IPS DF 19.7 (cell line): ENCODE measurements at places on chromosomes 3 and 15.
A peak's percentile ranks its signal among the peaks of the same experiment; 100 is the strongest.

DNA sequence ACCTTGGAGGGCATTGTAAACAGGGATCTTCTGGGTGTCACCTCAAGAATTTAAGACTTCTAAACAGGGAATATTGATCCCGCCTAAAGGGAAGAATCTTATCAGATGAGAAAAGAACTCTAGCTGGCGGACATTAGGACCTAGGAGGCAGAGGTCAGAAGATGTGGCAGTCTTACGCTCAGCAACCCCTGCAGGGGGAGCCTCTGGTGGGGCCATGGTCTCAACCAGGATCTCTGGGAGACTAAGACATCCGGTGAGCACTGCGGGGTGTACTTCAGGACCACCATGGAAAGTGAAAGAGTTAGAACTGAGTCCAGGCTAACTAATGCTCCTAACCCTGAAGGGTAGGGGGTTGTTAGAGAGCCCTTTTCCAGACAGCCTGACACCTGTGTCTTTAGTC lies 295.2 kb downstream of the VGLL3 start:
- DNase-seq = no peak

- DNase-seq = no peak
Measured at GRCh38 chr3:136949708-136950107, 8.1 kb upstream of the IL20RB start.

DNA sequence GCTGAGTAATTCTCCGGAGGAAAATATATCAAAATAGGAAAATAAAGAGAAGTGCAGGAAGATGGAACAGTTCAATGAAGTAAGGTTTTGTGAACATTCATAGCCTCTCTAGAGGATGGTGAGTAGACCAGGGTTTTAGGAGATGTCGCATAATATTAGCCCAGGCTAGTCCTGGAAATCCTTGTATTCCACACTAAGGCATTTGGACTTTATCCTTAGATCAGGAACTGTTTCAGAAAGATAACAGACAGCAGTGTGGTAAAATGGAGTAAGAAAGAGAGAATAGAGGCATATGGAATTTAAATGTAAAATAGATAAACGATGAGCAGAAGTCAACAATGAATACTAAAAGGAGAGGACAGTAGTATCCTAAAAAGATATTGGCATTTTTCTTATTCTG lies 12.1 kb downstream of the COPB2 start:
- no peak for DNase-seq

DNA sequence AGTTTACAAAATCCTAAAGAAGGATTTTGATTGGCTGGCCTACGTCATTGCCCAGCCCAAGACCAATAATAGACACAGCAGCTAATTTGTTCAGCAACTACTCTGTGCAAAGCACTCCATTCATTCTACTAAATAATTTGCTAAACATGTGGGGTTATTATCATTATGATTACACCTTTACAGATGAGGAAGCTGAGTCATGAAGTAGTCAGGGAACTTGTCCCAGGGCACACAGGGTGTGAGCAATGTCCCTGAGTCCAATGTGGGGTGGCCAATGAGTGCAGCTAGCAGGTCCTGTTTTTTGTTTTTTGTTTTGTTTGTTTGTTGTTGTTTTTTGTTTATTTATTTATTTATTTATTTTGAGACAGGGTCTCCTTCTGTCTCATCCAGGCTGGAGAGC lies 183.6 kb downstream of the ABHD5 start:
- no peak for DNase-seq

GRCh38 chr3:178518660-178519396 lies 17.4 kb upstream of the KCNMB2 start:
- DNase-seq = no peak

GRCh38 chr3:55719508-55719907 lies 232.4 kb upstream of the WNT5A start:
- no peak for DNase-seq

DNA sequence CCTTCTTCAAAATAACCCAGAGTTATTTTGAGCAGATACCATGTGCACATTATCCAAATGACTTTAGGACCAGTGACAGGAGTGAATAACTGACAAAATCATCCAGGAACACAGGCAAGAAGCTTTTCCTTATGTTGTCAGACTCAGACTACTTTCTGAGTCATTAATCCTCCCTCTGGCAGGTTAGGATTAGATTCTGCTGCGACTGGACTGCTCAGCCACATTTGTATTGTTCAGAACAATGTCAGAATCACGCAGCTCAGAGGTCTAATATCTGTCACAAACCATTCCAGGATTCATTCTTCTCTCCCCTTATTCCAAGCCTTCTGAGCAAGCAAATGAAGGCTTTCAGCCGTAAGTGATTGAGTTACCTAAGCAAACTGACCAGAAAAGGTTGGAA lies 34.8 kb upstream of the FAM174B start:
- DNase-seq = no peak

DNA sequence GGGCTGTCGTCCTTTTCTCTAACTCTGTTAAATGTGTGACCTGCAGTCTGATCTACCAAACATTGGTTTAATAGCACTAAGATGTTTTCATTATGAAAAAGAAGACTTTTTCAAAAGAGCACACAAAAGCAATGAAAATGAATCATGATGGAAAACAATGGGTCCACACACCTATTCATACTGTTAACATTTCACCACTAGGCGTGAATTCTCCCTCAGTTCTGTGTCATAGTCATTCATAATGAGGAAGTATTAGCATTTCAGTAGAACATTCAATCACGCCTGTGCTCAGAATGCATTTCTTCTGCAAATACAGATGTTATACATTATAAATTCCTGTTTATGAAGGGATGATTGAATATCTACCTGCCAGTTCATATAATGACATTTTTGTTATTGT lies 35.9 kb downstream of the EIF4E3 start:
- no peak for DNase-seq

- DNase-seq = peak; percentile 59
Measured at GRCh38 chr15:49110158-49110944, 45.0 kb downstream of the COPS2 start.

GRCh38 chr3:122864498-122864897 lies 69.6 kb downstream of the SLC49A4 start:
- no peak for DNase-seq

GRCh38 chr3:149566292-149566975 lies 91.4 kb downstream of the WWTR1 start:
- DNase-seq = no peak

DNA sequence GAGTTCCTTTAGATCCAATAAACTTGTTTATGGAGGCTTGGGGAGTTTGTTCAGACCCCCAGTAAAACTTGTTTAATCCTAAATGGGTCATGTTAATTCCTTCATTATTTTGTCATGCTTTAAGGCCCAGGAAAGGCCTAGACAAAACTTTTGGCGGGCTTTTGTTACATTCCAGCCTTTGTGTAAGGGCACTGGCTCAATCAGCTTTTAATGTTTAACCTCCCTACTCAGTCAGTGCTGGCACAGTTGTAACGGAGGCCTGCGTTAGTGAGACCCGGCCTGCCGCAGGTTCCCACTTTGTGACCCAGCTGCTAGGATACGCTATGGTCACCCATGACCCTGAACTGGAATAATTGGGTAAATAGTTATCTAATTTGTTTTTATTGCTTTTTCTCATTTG lies 59.2 kb downstream of the OXSM start:
- DNase-seq = no peak

DNA sequence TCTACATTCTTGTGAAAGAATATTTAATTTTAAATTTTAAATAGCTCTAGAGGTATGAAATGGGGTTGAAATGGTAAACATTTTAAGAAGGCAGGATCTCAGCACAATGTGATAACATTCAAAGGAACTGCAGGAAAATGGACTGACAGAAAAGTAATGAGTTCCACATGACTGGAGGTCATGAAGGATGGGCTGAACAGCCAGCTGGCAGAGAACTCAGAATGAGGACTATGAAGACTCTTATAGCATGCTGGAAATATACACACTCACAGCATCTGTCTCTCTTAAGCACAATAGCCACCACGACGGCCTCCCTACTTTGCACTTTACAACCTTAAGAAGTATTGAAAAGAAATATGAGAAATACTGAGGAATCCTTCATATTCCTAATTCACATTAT lies 94.7 kb downstream of the TNIK start:
- no peak for DNase-seq

- DNase-seq = no peak
Measured at GRCh38 chr3:153087595-153088566, 74.1 kb upstream of the RAP2B start.

GRCh38 chr3:37787153-37787867 lies 74.4 kb upstream of the CTDSPL start:
- no peak for DNase-seq

DNA sequence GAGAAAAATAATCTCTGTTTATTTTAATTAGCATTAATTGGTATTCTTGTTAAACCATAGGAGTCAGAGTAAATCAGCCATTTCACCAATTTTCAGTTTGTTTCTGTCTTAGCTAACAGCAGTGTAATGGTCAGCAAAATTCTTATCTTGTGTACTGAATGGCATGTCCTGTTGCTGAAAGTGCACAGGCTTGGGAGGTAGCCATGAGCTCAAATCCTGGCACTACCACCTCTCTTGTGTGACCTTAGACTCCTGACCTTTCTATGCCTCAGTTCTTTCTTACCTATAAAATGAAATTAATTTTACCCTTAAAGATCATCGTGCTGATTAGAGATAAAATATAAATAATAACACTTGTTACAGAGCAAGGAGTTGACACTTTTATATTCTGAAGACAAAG lies 35.8 kb downstream of the MLH1 start:
- no peak for DNase-seq

GRCh38 chr3:19947549-19948225 lies 790 bp downstream of the RAB5A start:
- no peak for DNase-seq

DNA sequence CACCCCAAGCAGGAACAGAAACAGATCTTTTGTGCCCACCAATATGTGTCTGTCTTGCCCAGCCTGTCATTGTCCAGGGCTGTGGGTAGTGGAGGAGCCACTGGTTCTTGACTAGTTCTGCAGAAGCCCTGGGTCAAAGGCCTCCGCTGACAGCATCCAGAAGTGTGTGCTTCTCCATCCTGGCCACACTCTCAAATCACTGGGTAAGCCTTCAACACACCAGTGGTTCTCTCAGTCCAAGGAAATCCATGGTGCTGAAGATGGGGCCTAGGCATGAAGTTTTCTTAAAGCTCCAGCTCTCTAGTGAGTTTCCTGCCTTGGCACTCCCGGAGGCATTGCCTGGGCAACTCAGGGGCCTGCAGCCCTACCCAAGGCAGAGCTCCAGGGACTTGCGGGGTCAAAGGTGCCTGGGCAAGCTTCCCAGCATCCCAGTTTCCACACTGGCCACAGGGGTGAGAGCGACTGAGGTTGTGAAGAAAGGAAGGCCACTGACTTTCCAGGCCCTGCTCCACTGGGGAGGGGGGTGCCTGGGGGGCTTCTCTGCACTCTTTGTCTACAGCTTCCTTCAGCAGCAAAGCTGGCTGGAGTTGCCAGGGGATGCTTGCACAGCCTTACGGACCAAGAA lies 37.9 kb upstream of the RPL32 start:
- no peak for DNase-seq

GRCh38 chr3:9909221-9910013 lies 6.8 kb downstream of the IL17RE start:
- no peak for DNase-seq

GRCh38 chr3:176428552-176428951 lies 768.7 kb downstream of the TBL1XR1 start:
- no peak for DNase-seq

- DNase-seq = no peak
Measured at GRCh38 chr3:133361435-133361834, 38.4 kb upstream of the BFSP2 start.

DNA sequence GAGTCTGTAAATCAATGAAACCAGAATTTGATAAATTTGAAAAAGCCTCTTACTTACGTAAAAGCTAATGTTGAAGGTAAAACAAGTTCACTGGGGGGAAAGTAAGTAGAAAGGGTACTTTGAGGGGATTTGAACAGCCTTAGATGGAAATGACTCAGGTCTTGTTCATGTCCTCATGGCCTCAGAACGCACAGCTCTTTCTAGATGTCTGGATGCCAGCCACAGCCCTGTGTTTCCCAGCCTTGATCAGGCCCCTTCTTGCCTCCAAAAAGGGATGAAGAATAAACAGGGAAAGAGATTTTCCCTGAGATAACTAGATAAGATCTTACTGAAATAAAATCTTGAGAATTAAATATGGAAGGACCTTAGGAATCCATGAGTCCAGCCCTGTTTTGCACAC lies 237.1 kb upstream of the GOLGA6L4 start:
- no peak for DNase-seq

DNA sequence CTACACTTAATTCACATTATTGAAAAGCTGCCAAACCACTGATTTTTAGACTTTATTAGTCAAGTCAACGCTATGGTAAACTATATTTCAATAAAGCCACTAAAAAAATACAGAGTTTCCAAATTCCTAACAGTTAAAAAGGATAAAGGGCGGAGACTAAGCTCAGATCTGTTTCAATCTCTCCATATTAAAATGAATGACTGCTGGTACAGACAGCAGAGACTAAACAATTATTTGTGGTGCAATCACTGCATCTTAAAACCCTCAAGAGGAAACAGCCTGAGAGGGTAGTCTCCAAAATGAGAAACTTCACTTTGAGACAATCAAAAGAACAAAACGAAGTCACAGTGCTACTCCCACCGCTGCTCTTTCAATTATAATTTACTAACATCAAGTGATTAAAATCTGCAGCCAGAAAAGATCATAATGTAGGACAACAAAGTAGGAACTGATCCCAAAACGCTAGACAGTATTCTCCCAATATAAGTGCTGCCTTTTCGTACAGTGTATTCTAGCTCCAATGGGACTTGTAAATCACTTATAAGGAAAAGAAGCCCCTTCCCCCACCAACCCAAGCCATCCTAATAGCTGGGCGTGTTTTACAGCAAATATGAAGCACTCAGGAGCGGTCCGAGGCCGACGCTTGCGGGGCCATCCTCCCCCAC lies 1.2 kb downstream of the UBP1 start:
- no peak for DNase-seq

GRCh38 chr3:63808633-63809032 lies 10.5 kb upstream of the C3orf49 start:
- no peak for DNase-seq

DNA sequence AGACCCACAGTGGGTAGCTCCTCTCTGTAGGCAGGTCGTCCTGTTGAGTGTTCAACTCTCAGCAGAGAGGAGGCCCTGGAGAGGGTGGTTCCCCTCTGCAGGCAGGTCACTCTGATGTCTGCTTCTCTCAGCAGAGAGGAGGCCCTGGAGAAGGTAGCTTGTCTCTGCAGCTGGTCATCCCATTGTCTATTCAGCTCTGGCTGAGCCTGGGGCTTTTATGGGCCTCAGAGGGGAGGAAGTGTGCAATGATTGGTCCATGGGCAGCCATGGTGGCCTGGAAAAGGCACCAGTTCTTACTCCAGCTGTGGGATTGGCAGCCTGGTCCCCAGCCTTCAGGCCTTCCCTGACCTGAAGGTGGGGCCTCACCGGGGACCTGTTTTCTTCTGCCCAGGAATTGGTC lies 52.9 kb downstream of the PPCDC start:
- no peak for DNase-seq
